HuH-7.5 (cell line): ENCODE measurements at places on chromosomes 12 and 14.

GRCh38 chr12:18057051-18057450, 32.9 kb downstream of the RERGL start:
- no peak for DNase-seq

DNA sequence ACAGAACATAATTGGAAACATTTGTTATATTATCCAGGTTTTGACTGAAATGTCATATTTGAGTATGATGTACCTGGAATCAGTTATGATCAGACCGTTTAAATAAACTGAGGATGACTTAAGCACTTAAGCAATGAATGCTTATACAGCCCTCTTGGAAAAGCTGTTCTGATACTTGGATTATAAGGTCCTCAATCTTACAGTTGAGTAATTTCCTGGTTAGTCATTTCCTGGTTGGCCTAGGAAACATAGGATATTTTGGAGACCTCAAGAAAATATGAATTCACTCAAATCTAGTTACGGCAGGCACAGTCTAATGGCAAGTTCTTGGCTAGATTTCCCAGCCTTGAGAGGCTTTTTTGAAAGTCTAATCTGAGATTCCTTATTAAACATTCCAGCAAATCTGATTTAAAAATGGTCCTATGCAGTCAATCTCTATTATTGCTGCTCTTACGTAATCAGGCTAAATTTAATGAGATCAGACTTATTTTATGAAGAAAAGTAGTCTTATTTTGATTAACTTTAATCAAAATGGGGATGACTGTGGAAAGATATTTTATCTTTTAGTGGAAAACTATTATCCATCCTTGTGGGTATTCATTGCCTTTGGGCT, 447.2 kb downstream of the SNAPC1 start:
- DNase-seq: no peak

DNA sequence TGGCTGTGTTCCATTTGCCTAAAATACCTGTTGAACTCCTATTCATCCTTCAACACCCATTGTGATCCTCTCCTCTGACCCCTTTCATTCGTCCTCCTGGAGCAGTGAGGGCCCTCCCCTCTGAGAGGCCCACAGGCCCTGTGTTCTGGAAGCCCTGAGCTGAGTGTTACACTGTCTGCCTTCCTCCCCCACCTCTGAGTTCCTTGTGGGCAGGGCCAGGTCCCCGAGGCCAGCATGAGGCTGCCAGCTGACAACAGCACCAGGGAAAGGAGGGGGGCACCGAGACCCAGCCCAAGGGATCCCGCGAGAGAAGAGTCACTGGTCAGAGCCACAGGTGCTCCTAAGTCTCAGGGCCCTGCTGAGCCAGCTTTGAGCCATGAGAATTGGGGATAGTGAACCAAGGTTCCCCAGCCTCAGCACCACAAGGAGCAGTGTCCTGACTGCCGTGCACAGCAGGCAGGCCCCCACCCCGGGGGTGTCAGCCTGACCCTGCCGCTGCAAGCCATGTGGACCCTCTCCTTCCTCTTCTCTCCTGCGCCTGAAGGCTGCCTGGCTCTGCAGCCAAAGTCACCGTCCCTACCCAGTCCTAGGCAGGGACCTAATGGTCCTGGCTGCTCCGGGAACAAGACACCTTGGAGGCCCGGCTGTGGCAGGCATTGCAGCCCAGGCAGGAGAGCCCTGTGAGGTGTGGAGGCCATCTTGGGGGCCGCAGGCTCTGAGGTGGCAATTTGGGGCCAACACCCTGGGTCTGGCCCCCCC, 52.5 kb downstream of the BEGAIN start:
- DNase-seq: no peak

GRCh38 chr12:56337753-56338251, 882 bp upstream of the IL23A start:
- no peak for DNase-seq

DNA sequence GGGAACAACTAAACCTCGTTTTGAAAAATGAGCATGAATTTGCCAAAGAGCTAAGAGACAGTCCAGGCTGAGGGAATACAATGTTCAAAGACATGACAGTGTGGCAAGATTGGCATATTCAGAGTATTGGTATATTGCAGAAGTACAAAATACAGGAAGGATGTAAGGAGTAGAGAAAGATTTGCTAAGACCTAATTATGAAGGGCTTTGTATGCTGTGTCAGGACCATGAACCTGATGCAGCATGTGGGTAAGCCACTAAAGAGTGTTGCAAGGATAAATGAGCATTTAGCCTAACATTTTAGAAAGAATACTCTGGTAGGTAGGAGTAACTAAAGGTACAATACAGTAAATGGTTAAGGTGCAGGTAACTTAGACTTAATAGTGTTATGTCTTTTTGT, 65.1 kb downstream of the KTN1 start:
- no peak for DNase-seq

DNA sequence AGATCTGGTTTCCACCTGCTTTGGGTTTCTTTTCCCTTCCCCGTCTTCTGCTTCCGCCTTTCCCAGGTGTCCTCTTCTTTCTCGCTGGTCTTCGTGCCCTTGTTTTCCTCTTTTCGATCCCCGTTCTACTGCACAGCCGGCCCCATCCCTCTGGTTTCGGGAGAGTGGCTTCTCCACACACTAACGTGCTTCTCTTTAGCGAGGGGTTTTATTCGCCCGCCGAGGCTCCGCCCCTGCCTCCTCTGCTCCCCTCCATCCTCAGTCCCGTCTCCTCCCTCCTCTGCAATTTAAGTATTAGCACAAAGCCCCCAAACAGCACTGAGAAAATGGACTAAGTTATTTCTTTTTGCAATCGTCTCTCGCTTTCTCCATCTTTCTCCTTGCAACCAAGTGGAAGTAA, at the start of gene SLC7A8:
TSS of gene SLC7A8 (minus strand) at position 182 of the 400 bp plus-strand sequence. CDS start 746 bp downstream, outside the sequence.
- no peak for DNase-seq

GRCh38 chr12:48788524-48788853, 400 bp downstream of the ADCY6 start:
- DNase-seq: peak; percentile 66

DNA sequence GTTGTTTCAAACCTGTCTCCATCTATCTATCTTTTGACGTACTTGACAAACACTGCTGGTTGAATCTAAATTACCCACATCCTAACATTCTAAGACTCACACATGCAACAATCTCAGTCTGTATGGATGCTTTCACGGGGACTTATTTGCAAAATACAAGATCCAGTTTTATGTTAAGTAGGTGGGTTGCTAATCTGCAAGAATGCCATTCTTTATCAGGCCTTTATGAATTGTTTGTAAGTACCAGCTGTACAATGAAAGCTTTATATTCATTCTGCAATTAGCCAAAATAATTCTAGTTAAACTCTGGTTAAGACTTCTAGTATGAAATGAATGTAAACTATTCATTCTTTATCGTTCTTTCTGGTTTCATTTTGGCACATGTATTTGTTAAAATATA, 135.1 kb downstream of the NAV3 start:
- no peak for DNase-seq

GRCh38 chr12:98188650-98189077, 326.7 kb upstream of the TMPO start:
- no peak for DNase-seq

GRCh38 chr14:37972941-37973887, 234.5 kb upstream of the SSTR1 start:
- DNase-seq: no peak

DNA sequence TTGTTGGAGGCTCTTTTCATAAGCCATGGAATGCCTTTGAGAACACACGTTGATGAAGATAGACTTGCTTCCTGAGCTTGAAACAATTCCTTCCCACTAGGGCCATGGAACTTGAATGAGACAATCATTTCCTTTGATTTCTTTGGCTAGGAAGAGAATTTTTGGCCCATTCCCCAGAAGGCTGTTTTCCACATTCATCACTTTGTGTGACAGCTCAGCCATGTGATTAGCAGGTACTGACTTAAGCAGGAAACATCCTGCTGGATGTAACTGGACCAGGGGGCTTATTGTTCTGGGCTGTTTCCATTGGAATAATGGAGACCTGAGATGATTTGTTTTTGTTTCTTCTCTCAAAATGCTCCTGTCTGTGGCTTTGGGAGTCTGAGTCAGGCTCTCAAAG, 469.8 kb upstream of the SEL1L start:
- DNase-seq: no peak

- DNase-seq: no peak
These were observed 415.9 kb downstream of the ZFP36L1 start for GRCh38 chr14:68377006-68377405.

- DNase-seq: no peak
These were observed 165.3 kb downstream of the SNAPC1 start for GRCh38 chr14:61927520-61927919.

DNA sequence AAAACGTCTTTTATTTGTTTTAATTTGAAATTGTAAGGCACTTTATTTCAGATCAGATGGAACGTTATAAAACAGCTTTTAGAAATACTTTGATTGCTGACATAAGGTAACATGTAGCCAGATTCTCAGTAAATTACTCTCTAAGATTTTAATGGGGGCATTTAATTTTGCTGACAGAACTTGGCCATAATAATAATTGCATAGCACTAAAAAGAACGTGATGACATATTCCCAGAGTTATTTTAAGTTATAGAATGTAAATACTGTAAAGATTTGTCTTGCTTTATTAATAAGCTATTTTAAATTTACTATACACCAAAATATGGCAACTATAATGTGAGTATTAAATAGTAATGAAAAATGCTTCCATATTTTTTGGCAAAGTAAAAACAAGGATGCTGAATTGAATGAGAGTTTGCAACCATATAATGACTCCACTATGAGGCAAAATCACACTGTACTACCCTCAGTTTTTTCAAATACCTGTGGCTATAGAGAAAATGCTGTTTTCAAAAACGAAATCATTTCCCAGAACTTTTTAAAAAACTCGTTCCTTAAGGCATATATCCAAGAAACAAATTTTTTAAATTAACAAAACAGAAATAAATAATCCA, 876 bp downstream of the LUM start:
- no peak for DNase-seq

DNA sequence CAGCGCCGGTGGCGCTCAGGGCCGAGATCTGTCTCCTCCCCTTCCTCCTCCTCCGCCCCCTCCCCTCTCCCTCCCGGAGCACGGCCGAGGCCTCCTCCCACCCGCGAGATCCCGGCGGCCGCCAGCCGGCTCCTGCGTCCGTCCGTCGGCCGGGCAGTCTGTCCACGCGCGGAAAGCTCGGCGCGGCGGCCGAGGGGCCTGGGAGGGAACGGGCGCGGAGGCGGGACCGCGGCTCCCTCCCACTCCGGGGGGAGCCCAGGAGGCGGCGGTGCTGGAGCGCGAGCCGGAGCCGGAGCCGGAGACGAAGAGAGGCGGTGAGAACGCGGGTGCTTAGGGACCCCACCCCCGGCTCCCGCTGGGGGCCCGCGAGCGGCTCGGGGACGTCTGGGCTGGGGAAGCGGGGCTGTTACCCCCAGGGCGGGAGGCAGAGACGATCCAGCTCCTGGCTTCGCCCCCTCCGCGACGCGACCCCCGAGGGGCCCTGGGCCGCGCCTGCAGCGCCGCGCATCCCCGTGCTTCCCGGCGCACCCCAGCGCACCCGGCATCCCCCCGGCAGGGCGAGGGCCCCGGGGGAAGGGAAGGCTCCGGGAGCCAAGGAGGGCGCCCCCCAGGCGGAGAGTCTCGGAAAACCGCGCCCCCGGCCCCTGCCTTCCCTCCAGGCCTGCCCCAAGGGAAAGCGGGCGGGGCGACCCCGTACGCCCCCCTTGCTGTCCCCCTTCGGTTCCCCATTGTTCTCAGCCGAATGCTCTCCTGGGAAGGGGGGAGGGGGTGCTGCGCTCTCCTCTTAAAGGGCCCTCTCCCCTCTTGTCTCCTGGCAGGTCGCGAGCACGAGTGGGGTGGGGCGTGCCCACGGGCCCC, at the start of gene DTX1:
TSS of gene DTX1 (plus strand) at position 100 of the 858 bp plus-strand sequence. CDS start 1,463 bp downstream, outside the sequence.
- no peak for DNase-seq

- DNase-seq: no peak
These were observed 197.8 kb downstream of the PTPRO start for GRCh38 chr12:15520083-15520482.

DNA sequence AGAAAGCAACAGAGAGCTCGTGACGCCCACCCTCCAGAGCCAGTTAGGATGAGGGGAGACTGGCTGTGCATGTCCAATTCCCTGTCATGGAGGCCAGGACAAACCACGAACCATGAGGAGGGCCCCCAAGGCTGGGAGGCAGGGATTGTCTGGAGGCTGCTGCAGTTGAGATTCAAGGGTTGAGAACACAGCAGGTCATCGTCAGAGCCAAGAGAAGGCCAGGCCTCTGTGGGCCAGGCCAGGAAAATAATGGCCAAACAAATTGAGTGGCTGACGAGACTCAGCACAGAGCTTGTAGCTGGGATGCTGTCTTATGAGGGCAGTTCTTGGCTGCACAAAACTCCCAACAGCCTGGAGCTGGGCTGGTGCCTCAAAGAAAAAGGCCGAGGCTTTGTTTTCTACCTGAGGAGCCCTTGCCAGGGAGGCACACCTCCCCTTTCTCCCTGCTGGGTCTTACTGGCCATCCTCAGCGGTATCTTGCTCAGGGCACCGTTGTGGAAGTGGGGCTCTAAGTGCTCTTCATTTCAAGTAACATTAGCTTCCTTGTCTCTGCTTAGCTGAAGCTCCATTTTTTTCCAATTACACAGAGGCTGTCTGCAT, 665.9 kb downstream of the BCL11B start:
- DNase-seq: no peak

- DNase-seq: peak; percentile 90
These were observed 12.4 kb upstream of the SMUG1 start for GRCh38 chr12:54201001-54201794.

DNA sequence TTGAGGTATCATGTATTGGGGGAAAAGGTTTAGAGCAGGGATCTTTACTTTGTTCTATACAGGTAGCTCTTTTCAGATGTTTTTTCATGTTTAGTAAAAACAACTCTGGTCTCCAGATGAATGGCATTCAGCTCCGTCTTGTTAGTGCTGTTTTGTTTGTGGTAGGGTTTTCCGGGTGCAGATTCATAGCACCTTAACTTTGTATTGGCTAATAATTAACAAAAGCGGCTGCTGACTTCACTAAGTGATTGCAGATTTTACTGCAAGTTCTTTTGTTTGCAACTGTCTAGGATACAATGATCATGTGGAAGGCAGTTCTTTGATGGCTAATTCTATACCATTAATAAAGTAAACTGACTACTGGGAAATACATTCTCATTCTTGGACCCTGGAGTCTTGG, 32.2 kb upstream of the BHLHE41 start:
- DNase-seq: no peak

- DNase-seq: no peak
These were observed 2.6 kb upstream of the C14orf180 start for GRCh38 chr14:104576970-104577332.

- no peak for DNase-seq
These were observed 51.2 kb upstream of the TMPO start for GRCh38 chr12:98464190-98464589.

DNA sequence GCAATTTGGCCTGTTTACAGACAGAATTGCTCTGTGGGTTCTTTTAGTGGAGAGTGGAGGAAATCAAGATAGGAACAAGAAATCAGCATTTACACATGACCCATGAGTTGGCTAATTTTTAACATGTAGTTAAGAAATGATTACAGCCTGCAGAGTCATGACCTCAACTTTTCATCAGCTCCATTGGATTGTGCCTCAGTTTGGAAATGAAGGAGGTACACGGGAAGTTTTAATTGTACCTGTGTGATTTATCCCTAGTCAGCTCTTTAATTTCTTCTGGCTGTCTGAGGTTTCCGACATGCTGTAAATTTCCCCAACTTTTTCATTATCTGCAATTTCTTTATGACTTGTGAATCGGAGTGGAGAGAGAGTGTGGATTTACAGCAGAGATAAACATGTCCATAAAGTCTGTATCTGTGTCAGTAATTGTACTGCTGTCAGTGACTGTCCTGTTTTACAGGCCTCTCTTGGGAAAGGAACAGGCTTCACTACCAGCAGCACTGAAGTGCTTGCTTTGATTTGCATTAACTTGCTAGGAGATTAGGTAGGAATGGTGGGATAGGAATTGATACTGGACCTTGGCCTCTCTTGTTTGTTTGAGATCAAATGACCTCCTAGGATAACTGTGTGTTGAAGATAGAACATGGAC, 49.2 kb downstream of the LIN52 start:
- peak; percentile 22 for DNase-seq
